ENCODE measurements at places on chromosomes 3 and 15. TPM values are rescaled to one million over a fixed set of nuclear protein-coding genes. Genes with fewer than 3 reads are reported as not detected.

GRCh38 chr3:94673876-94674275 is 611.0 kb downstream of the NSUN3 start:
- H3K4me3 ChIP-seq: no peak overlapping the region
- no peak overlapping the region for H3K27ac ChIP-seq
- H3K36me3 ChIP-seq: no peaks in the 10 kb centered on the region

DNA sequence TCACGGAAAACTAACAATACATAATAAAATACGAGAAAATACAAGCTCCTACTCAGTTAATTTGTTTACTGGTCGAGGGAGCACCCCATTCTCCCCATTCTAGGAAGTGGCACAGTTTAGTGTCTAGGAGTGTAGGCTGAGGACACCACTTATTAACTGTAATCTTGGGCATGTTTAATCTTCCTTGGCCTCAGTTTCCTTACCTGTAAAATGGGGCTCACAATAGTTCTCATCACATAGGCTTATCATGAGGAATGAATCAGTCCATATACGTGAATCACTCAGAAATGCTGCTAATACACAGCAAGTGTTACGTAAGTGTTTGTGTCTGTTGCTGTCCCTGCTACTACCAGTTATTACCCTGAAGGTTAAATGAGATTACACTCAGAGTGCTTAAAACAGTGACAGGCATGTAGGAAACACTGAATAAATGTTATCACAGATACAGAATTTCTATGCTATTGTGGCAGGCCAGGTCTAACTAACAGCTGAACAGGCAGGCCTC is 210.2 kb downstream of the OSBPL10 start:
- H3K4me3 ChIP-seq: no peak overlapping the region
- no peaks in the 10 kb centered on the region for H3K27me3 ChIP-seq
- no peak overlapping the region for H3K27ac ChIP-seq
- H3K36me3 ChIP-seq: no peaks in the 10 kb centered on the region

TMEM89 gene
- 0.42 TPM for total RNA-seq

TRMT10C gene
- total RNA-seq: 21.8 TPM

DNA sequence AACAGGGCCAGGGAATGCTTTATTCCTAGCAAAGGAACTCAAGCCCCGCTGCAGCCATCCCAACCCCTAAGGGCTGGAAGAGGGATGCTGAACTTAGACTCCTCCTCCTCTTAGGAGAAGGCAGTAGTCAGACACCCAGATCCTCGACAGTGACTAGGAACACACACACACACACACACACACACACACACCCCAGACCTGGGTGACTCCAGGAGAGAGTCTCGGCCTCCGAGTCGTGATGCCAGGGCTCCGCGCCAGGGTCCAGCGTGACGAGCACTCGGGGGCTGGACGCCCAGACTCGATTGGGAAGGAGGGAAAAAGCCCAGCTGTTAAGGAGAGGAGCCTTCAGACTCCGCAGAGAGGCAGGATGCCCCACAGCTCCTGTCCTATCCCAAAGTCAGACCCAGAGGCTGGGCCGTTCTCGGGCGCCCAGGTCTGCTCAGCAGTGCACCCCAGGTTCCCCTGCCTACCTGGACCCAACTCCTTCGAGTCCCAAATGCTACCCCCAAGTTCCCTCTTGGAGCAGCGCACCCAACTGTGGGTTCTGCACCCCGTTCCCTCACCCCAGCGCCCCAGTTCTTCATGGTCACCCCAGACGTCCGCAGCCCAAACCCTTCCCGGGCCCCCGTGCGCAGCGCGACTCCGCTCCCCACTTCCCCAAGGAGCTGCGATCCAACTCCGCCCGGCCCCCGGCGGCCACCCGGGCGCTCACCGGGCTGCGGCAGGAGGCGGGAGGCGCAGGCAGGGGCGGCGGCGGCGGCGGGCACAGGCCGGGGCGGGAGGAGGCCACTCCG is 421 bp downstream of the BMF start:
- H3K27me3 ChIP-seq: no peaks in the 10 kb centered on the region
- peaks cover 33% of the 10 kb centered on the region for H3K4me1 ChIP-seq
- H3K36me3 ChIP-seq: no peaks in the 10 kb centered on the region
- DNase-seq: peak; percentile 70
- H3K4me3 ChIP-seq: peak overlapping the region; percentile 57

ANKUB1 gene
- not detected for total RNA-seq

BUB1B gene
- total RNA-seq: 48.3 TPM

Measured in colonic mucosa (tissue), 4 donors.